ENCODE measurements at places on chromosomes 13 and 19.
A peak's percentile ranks its signal among the peaks of the same experiment; 100 is the strongest.

DNA sequence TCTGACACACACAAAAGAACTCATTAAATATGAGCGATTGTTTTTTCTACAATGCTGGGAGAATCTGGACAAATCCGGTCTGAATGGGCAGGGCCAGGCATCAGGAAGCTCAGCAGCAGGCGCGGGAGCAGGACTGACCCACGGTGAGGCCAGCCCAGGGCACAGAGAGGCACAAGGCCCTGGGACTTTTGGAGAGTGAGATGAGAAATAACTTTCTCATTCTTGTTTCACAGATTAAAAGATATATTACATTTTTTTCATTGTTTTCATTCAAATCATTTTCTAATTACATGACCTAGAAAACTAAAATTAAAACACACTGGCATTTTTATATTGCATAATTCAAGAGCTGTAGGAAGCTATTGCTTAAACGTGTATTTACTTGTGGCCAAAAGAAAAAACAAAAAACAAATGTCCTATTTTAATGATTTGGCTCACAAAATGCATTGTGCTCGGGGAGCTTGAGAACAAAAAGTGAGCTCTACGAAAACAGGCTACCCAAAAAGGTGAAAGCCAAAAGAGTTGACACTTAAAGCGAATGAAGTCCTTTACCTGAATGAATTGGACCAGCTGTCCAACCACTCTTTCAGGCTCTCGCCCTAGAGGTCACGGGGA lies 133.1 kb downstream of the TNFRSF19 start:
- DNase-seq = no peak

DNA sequence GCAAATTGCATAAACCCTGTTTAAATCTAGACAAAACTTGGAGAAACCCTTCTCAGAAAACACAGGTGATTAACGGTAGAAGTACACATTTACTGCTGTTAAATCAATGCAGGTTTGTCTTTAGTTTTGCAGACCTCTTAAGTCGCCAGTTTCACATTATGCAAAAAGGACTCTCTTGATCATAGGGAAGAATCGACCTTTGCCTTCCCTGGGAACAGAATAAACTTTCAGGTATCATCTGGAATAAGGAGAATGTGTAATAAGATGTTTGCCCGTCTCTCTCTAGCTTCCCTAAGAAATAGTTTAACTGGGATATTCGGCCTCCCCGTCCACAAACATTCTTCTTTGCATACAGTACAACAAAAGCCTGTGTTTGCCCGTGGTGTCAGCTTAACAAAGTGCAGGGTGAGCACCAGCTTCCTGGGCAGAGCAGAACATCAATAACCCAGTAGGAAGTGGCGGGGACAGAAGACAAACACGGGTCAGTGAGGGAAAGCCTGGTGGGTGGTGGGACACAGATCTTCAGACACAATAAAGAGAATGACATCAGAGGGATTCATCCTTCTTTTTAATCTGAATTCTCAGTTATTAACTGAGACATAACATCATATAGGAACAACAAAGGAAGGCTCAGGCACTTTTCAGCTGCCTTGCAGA lies 1077.7 kb upstream of the SLC10A2 start:
- DNase-seq = no peak

DNA sequence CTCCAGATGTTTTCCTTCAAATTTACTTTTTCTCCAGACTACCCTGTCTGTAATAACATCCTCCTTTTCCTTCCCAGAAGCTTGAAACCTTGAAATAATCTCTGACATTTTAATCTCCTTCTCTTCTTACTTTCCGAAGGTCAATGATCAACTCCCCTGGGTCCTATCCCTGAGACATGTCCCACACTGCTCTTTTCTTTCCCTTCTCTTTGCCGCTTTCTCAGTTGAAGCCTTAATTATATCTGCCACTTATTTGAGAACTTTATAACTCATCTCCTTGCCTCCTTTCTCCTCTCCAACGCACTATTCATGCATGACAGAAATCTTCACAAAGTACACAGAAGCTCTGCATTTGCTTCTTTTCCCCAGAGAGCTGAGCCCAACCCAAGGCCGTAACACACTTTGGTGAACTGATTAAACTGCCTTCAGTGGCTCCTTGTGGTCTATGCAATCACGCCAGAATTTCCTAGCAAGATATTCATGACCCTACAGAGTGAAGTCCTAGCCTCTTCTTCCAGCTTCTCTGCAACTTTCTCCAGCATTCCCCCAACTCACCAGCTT lies 9.2 kb upstream of the WASF3 start:
- DNase-seq = no peak

- no peak for DNase-seq
Observed at GRCh38 chr13:46121597-46122163, 16.8 kb upstream of the CPB2 start.

DNA sequence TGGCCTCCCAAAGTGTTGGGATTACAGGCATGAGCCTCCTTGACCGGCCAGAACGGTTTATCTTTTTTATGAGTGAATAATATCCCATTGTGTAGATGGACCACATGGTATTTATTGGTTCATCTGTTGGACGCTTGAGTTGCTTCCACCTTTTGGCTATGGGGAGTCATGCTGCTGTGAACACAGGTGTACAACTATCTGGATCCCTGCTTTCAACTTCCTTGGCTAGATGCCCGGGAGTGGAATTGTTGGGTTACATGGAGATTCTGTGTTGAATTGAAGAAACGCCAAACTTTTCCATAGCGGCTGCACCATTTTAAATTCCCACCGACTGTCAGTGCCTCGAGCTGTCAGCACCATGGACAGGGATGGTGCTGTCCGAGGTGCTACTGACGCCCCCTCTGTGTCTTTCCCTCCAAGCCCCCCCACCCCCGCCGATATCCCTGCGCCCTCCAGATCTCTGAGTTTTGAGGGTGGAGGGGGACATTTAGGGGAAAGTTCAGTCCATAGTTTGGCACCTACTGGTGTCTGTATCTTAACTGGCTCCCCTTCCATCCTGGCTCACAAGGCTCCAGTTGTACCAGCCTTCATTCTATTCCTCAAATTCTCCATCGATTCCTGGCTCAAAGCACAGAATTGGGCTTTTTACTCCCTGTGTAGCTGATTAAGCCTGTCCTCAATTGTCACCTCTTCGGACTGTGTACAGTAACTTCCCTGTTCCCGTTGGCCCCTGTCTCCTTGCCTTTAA lies 27.3 kb downstream of the PNPLA6 start:
- DNase-seq = no peak

- DNase-seq = no peak
Observed at GRCh38 chr19:45766296-45766868, 2.7 kb downstream of the SIX5 start.

GRCh38 chr13:44352671-44353070 lies 21.0 kb upstream of the SERP2 start:
- DNase-seq = no peak

DNA sequence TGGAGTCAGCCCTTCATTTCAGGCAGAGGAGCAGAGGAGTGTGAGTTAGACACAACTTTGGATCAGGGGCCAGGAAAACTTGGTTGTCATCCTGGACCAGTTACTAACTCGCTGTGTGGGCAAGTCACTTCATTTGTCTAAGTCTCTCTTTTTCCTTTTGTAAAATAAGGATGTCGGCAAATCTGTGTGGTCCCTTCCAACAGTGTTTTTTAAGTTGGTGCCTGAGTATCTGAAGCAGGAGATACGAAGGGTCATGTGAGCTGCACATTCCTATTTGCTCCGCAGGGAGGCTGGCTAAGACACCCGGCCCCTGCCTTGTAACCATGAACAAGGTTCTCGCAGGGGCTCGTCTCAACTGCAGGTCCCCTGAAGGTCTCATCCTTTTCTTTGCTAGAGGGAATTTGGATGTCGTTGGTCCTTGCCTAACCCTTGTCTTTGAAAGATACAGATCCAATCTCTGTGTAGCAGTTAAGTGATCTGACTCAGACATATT lies 64.3 kb downstream of the LRCH1 start:
- no peak for DNase-seq

DNA sequence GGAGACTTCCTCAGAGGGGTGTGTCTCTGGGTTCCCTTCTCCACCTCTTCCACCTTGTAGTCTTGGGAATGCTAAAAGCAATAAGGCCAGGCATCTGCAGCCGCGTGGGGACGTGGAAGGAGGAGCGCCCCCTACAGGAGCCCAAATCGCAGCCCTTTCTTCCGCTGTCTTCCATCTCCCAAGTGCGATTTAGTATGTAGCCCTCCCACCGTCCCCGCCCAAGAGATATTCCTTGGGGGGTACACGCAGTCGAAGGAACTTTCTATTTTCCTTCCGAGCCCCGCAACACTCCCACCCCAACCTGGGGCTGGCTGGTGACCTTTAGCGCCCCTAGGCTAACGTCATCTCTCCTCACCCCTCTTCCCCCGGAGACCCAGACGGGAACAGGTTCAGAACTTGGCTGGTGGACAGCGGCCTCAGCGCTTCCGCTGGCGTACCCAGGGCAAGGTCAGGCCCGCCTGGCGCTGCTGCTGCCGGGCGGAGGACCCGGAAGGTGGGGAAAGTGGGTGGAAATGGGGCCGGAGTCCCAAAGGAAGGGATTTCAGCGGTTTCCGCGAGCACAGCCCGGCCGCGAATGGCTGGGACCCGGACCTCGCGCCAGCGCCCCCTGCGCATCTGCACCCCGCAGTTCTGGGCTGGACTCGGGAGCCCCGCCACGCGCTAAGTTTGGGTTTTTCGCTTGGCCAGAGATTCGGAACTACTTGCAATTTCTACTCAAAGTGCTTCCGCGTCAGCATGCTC lies 2.1 kb upstream of the PCDH8 start:
- DNase-seq = peak; percentile 16

DNA sequence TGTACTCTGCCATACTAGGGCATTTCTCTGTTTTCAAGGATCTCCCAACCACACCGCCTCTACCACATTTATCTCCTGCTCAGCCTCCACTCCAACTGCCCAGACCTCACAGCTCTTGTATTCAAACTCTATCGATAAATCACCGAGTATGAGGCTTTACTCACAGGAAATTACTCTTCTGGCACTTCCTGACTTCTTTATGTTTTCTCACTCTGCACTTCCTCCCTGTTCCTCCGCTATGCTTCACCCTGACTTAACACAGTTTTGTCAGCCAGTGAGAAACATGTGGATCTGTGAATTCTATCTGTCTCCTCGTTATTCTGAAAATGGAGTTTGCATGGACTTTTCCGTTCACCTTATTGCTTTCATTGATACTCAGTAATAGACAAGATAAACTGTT lies 2.6 kb upstream of the CARD8 start:
- peak; percentile 39 for DNase-seq

GRCh38 chr13:47628666-47629065 lies 372.4 kb downstream of the SUCLA2 start:
- no peak for DNase-seq

DNA sequence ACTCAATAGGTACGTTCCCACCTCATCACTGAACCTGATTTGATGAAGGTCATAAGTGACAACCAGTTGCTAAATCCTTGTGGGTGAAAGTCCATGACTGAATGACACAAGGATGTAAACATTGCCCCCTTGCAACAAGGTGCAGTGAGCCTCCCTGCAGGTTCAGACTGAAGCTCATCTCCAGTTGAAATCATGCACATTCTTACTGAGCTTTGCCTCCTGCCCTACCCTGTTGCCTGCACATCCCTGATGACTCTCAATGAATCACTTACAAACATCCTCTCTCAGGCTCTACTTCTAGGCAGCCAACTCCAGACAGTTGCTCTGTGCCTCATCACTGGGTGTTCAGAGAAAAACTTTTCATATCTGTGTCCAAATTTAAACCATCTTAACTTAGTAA lies 42.5 kb upstream of the ARGLU1 start:
- DNase-seq = no peak

DNA sequence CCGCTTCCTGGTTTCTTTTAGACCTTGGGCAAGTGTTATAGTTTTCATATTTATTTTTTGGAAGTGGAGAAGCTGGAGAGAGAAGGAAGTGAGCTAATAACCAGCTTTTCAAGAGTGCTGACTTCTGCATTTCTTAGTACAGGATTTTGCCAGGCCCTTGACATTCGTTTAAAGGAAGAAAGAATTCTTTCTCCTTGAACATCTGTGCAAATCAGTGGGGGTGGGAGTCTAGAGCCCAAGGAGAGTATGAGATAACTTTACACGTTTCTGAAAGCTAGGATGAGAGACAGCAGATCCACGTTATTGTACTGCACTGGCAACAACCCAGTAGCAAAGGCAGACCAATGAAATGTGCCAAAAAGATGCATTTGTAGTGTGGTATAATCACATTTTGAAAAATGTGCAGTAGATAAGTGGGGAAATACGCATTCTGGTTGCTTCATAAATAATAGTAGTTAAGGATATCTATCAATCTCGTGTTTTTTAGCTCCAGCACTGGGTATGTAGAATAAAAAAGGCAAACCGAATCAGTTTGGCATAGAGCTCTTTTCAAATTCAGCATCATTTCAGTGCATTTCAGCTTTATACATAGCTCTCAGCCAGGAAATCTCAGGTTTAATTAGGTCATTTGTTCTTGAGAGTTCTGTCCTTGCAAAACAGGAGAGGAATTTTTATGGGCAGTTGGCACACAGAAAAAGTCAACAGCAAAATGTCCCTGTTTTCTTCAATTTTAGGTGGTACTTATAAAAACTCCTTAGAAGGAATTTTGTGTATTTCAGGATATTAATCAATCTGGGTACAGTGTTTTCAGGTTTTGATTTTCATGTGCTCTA lies 4.3 kb downstream of the RNF113B start:
- DNase-seq = no peak

GRCh38 chr19:40815223-40815622 lies 16.2 kb downstream of the EGLN2 start:
- no peak for DNase-seq

GRCh38 chr19:16373532-16373931 lies 48.9 kb downstream of the KLF2 start:
- DNase-seq = no peak

GRCh38 chr13:30730526-30730925 lies 4.8 kb upstream of the ALOX5AP start:
- no peak for DNase-seq

DNA sequence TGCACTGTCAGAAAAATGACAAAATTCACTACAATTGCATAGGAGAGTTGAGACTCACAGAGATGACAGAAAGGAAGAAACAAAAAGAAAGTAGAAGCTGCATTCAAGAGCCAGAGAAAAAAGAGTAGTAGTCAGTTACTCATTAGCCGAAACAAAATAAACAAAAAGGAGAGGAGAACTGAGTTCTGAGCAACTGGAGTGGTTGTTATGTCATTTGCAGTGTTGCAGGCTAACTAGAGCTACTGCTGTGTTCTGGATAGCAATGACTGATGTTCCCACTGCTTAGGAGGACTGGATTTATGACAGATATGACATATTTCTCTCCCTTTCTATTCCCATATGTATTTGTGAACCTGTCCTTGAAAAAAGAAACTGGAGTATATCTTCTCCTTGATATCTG lies 482.6 kb downstream of the RFC3 start:
- no peak for DNase-seq

GRCh38 chr13:111506621-111507020 lies 186.2 kb downstream of the TEX29 start:
- DNase-seq = no peak

Data from CD4-positive, CD25-positive, alpha-beta regulatory T cell (primary cell).